ENCODE measurements at places on chromosomes 1 and 21. TPM values are rescaled to one million over a fixed set of nuclear protein-coding genes. Genes with fewer than 3 reads are reported as not detected.

DNA sequence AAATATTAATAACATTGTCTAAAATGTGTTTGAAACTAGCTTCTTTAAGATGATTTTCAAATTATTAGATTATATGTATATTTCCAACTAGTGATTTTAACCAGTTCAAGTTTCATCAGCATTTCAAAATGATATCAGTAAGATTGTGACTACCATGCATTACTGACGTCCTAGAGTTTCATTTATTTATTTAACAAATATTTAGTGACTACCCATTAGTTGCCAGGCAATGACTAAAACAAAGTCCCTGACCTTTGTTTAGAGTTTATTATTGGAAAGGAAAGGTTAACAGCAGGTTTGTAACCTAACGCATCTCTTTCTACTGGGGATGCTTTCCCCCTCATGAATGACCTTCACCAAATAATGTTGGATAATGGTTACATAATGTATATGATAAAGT, 7.6 kb upstream of the C4BPB start:
- no peak for DNase-seq
- H3K27me3 ChIP-seq, result no peaks in the 10 kb centered on the region
- no peaks in the 10 kb centered on the region for H3K36me3 ChIP-seq
- no peak overlapping the region for H3K4me3 ChIP-seq
- H3K4me1 ChIP-seq, result peaks cover 8% of the 10 kb centered on the region
- H3K27ac ChIP-seq, result no peak overlapping the region

GRCh38 chr1:191993549-191993948, 164.7 kb upstream of the RGS18 start:
- no peak for DNase-seq
- H3K4me1 ChIP-seq, result no peaks in the 10 kb centered on the region
- H3K27ac ChIP-seq, result no peak overlapping the region
- no peaks in the 10 kb centered on the region for H3K27me3 ChIP-seq

IL23R gene
- polyA plus RNA-seq, result 1.5 TPM

A3GALT2 gene
- not detected for polyA plus RNA-seq

GRCh38 chr21:45186709-45187108, 101.0 kb downstream of the POFUT2 start:
- no peak overlapping the region for H3K27ac ChIP-seq
- no peaks in the 10 kb centered on the region for H3K27me3 ChIP-seq
- H3K4me1 ChIP-seq, result no peaks in the 10 kb centered on the region
- no peak overlapping the region for H3K4me3 ChIP-seq
- no peaks in the 10 kb centered on the region for H3K36me3 ChIP-seq

GRCh38 chr1:92277105-92277723, 21.6 kb downstream of the GLMN start:
- H3K4me1 ChIP-seq, result no peaks in the 10 kb centered on the region
- DNase-seq, result no peak
- no peaks in the 10 kb centered on the region for H3K36me3 ChIP-seq
- no peak overlapping the region for H3K27ac ChIP-seq
- H3K4me3 ChIP-seq, result no peak overlapping the region
- H3K27me3 ChIP-seq, result no peaks in the 10 kb centered on the region

GRCh38 chr1:7255303-7256058, 470.2 kb downstream of the CAMTA1 start:
- H3K36me3 ChIP-seq, result no peaks in the 10 kb centered on the region
- no peak for DNase-seq
- H3K27me3 ChIP-seq, result no peaks in the 10 kb centered on the region
- H3K27ac ChIP-seq, result no peak overlapping the region

GRCh38 chr1:46131093-46131492, 1.3 kb downstream of the PIK3R3 start:
- H3K27me3 ChIP-seq, result no peaks in the 10 kb centered on the region
- H3K27ac ChIP-seq, result no peak overlapping the region
- DNase-seq, result no peak
- no peaks in the 10 kb centered on the region for H3K36me3 ChIP-seq
- H3K4me1 ChIP-seq, result peaks cover 9% of the 10 kb centered on the region

DNA sequence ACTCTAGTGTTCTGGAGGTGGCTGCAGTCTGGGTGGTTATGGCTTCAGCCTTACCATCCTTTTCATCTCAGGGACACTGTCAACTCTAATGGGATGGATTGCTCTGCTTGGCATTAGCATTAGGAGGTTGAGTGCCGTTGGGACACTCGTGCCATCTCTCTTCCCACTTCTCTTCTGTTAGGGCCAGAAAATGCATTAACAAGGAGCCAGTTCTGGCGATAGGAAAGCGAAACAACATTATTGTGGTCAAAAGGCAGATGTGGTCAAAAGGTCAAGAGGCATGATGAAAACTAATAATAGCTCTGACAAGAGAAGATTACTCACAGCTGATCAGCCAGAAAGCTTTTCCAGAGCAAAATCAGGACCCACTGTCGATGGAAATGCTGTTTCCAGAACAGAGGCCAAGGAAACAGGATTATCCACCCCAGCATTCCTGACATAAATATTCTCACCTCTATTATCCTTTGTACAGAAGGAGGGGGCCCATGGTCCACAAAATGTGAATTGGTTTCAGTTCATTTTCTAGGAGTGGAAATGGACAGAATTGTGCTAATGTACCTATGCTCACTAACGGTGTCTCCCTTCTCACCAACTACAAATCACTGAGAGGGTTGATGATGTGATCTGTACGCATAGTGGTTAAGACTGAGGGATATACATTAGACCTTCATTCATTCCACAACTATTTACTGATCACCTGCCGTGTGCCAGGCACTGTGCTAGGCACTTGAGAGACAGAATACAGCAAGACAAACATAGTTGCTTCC, 72.0 kb downstream of the ST6GALNAC5 start:
- DNase-seq, result no peak
- H3K27me3 ChIP-seq, result no peaks in the 10 kb centered on the region
- peaks cover under 1% of the 10 kb centered on the region for H3K4me1 ChIP-seq
- no peak overlapping the region for H3K4me3 ChIP-seq
- H3K36me3 ChIP-seq, result no peaks in the 10 kb centered on the region
